ENCODE measurements at places on chromosomes 3 and 15. TPM values are rescaled to one million over a fixed set of nuclear protein-coding genes. Genes with fewer than 3 reads are reported as not detected.
A peak's percentile ranks its signal among the peaks of the same experiment; 100 is the strongest.

DNA sequence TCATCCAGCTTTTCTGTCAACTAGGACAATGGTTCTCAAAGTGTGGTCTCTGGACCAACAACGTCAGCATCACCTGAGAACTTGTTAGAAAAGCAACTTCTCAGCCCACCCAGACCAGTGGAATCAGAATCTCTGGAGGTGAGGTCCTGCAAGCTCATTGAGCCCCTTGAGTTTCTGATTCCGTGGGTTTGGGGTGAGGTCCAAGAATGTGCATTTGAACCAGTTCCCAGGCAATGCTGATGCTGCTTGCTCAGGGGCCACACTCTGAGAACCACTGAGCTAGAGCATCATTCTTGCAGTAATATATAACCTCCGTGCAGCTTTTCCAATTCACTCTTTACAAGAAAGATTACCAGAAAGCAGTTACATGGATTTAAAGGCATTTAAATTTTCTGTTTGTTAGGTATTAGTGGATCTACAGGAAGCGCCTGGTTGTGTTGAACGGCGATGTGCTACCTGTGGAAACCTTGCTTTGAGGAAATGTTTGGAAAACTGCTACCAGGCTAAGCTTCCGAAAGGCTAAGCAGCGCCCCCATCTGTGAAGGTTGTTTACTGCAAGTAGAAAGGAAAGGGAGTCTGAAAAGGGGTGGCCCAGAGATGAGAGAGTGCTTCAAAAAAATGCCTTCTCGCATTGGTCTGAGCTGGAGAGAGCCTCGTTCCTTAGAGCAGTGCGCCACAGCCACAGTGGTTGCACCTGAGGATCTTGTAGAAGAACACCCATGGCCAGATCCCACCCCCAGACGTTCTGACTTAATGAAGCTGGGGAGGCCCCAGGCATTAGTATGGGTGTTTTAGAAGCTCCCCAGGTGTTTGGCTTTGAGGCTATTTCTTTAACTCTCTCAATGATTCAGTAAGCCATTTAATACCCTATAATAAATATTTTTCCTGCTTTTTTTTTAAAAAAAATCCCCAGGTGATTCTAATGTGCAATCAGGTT is 50.0 kb downstream of the RLBP1 start:
- peak; percentile 45 for DNase-seq

DNA sequence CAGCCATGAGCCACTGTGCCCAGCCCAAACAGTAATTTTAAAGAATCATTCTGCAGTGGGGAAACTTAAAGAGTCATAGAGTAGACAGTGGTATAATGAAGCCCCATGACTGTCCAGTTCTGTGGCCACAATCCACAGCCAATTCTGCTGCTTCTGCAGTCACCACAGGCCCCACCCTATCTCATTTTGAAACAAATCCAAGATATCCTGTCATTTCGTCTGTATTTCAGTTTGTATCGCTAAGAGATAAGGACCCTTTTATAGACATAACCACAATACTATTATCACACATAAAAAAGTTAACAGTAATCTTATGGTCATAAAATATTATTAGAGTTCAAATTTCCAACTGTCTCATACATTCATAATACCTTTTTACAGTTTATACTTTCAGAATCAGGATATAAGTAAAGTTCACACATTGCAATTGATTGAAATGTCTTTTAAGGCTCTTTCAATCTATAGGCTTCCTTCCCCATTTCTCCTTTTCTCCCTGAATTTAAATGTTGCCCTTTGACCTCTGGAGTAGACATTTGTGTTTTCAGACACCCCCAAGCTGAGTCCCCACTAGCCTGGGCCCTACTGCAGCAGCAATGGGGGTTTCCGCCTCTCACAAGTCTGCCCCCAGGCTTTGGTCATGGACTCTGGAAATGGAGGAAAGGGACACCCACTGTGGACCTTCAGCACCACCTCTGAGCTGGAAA is 4.2 kb upstream of the NUP210 start:
- DNase-seq: no peak

DNA sequence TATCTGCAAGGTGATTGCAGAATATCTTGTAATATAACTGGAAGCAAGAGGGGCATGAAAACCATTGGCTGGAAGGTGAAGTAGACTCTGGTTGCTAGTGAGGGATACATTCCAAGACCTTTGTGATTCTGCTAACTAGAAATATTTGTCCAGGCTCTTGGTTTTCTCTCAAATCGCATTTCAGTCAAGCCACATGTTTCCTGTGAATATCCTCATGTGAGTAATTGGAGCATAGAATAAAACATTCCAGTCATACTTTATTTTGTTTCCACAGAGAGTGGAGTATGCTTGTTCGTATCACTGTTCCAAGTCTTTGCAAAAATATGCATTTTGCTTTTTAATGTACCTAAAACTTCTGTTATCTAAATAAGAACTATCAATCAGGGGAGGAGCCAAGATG is 850.0 kb downstream of the EPHA3 start:
- peak; percentile 89 for DNase-seq

- DNase-seq: no peak
Observed at GRCh38 chr3:105343991-105344390, 22.7 kb upstream of the ALCAM start.

GRCh38 chr3:49591615-49592014 is 37.3 kb downstream of the BSN start:
- no peak for DNase-seq

DNA sequence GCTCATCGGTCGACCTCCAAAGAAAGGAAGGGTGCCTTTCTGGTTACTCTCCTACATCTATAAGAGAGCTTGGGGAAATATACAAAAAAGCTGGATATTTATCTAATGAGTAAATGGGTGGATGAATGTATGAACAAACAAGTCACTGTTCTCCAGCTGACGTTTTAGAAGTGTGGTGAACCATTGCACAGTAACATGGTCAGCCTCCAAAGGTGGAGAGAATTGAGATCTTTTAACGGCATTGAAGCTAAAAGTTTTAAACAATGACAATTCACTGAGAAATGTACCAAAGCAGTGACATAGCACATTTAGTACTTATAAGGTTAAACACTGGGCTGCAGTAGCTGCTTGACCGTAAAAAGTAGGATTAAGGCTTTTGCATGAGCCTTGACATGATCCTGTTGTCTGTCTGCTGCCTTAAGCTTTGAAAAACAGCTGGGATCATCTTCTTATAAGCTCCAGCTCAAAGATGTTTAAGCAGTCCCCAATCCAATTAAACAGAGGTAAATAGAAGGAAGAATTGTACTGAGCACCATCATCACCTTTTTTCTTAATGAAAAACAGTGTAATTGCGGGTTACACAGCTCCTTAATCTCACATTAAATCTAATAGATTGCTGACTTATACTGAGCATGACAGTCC is 222.9 kb downstream of the WDR72 start:
- no peak for DNase-seq

- no peak for DNase-seq
Observed at GRCh38 chr3:24145981-24146822, 201.1 kb downstream of the NR1D2 start.

The CYP1A1 gene
- not detected for polyA plus RNA-seq

DNA sequence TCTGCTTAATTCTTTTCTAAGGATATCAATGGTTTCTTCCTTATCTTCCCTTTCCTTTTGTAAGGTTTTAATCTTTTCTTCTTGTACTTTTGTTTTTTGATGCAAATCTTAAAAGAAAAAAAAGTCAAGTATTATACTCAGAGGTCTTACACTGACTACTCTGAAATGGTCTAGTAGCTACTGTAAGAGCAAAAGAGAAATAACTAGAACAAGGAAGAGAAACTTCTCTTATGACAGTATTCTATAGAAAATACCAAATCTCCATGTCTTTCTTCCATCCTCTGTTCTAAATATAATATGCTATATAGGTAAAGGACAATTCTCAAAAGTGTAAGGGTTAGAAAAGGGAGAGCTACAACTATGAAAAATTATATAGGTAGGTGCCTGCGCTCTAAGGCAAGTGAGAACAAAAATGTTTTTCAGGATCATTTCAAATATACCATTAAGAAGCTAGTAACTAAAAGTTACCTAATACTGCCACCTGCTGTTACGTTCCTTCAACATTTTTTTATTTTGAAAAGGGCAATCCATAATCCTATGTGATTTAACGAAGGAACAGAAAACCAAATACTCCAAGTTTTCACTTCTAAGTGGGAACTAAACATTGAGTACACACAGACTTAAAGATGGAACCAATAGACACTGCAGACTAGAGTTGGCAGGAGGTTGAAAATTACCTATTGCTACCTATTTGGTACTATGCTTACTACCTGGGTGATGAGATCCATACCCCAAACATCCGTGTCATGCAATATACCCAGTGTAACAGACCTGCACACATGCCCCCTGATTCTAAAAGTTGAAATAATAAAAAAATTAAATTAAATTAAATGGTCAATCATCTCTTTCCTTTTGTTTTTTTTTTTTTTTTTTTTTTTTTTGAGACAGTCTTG is 36.7 kb downstream of the CIP2A start:
- DNase-seq: peak; percentile 69

DNA sequence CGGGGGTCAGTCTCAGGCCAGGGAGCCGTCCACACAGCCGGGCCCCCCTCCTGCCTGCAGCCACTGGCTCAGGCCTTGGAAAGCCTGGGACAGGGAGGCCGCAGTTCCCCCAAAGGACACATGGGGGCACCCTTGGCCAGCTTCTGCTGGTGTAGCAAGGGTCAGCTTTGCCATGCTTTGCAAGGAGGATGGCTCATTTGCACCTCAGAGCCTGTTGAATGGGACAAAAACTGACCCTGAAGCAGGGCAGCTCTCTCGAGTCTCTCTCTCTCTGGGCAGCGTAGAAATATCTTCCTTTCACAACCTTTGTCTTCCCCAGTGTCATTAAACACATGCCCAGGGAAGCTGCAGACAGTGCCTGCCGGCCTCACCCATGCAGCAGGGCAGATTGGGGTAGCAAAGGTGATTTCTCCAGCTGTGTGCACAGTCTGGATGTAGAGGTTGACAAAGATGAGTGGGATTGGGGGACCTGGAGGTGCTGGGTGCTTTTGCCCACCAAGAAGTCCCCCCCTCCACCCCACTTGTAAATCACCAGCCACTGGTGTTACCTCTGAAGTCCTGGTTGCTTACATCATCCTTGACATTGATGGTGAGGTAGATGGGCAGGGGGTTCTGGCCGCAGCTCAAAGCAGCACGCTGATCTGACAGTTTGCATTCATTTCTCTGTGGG is 17.4 kb upstream of the EHD4 start:
- peak; percentile 82 for DNase-seq

GRCh38 chr15:90571063-90571541 is 41.4 kb downstream of the CRTC3 start:
- DNase-seq: peak; percentile 37

DNA sequence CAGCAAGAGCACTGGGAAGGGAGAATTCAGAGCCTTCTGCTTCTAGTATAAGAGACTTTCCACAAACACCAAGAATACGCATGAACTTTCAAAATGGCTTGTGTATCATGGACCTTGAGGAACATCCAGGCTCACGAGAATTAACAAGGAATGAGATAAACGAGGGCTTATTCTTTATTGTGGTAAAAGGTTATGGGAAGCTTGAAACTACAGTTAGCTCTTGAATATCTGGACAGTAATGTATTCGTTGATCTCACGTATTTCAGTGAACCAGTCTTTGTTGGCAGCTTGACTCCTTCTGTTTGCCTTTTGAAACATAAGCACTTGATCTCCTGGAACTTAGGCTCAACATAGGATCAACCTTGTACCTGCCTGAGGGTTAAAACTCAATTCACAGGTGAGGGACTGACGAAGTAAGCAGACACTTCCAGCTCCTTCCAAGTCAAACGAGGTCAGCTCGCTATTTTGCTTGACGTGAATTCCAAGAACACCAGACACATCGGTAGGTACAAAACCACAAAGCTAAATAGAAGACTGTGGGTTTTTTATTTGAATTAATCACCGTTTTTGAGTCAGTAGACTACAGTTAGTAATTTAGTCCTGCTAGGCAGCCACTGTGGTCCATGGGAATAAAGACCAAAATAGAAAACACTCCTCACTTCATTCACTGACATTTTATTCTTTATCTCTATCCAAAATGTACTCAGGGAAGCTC is 30.8 kb downstream of the GALNT15 start:
- no peak for DNase-seq

The WWTR1 gene
- 59.7 TPM for polyA plus RNA-seq

The ROPN1 gene
- polyA plus RNA-seq: 0.13 TPM

DNA sequence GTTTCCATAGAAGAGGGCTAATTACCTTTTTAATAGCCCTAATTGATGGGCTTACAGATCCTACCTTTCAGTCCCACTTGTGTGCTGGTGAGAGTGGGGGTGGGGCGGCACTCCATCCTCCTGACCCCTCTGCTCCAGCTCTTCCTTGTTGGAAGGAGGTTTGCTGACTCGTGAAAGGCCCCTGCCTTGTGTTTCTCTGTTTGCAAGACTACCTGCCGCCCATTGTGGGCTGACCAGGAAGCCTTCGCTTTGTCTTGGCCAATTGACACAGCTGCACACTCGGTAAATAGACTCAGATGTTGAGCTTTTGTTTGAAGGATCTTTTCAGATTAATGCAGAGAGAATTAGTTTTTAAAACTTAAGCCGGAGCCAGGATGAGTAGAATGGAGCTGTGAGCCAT is 197.3 kb upstream of the HES1 start:
- no peak for DNase-seq

DNA sequence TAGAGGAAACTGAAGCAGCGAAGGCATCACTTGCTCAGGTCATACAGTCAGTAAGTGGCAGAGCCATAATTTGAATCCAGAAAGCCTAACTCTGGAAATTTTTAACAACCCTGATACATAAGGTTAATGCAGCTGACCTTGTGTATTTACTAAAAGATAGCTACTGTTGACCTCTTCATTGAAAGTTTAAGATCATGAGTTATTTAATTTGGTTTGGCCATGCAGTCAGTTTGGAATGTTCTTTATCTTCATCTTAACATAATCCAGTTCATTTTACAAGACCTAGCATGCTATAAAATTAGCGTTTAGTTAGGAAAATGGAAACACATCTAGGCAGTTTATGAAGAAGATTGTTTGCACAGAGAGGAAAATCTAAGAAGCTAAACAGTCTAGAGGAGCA is 240.9 kb downstream of the RBMS3 start:
- DNase-seq: no peak

The SOX14 gene
- not detected for polyA plus RNA-seq

- DNase-seq: no peak
Observed at GRCh38 chr3:94619643-94620042, 556.8 kb downstream of the NSUN3 start.

GRCh38 chr3:94522488-94522887 is 459.6 kb downstream of the NSUN3 start:
- DNase-seq: no peak

DNA sequence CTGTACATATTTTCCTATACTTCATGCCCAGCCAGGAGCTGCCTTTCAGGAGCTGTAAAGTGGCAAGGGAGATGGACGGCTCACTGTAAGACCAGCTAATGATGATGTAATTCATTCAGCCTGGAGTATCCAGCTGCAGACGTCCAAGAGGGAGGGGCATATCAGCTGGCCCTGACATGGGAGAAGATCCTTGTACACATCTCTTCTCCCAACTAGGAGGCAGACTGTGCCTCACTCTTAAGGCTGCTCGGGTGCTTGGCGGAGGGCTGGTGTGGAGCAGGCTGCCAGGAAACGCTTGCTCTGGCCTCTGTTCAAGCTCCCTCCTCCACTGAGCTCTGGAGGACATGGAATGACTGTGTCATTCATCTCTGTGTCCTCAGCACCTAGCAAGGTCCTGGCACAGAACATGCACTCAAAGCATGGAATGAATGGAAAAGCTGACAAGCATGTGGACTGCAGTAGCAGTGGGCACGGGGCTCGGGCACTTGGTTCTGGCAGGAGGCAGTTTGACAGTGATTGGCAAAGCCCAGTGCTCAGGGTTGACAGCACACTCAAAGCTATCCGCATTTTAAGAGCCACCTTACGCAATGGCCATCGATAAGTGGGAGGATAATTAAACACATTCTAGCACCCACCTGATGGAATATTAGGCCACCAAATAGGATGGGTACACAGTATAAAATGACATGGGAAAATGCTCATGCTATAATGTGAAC is 72.4 kb downstream of the TBC1D2B start:
- peak; percentile 95 for DNase-seq

The GABRA5 gene
- 0.07 TPM for polyA plus RNA-seq

All from muscle of leg (tissue), 16 donors.